ENCODE measurements at places on chromosomes 2 and 18.

GRCh38 chr2:37711831-37712230 is 40.4 kb upstream of the CDC42EP3 start:
- DNase-seq: peak; percentile 78

- DNase-seq: no peak
Measured at GRCh38 chr2:236940497-236940896, 145.2 kb upstream of the COPS8 start.

GRCh38 chr18:43501099-43501498 is 223.8 kb upstream of the SYT4 start:
- no peak for DNase-seq

GRCh38 chr18:34514238-34514637 is 195.9 kb upstream of the DTNA start:
- DNase-seq: no peak

DNA sequence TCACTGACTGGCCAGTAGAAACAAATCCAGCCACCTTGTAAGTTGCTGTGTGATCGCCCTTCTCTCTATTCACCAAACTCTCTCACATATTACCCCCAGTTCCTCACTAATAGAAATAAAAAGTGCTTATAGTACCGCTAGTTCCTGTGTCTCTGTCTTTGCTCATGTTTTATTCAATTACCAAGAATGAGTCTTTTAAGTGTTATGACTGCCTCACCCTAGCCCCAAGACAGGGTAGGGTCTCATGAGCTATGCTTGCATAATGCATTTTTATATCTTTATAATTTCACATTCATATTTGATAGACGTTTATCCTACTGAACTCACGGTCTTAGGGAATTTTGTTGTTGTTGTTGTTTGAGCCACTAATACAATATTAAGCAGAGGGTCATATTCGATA is 109.6 kb upstream of the DOK6 start:
- DNase-seq: no peak

DNA sequence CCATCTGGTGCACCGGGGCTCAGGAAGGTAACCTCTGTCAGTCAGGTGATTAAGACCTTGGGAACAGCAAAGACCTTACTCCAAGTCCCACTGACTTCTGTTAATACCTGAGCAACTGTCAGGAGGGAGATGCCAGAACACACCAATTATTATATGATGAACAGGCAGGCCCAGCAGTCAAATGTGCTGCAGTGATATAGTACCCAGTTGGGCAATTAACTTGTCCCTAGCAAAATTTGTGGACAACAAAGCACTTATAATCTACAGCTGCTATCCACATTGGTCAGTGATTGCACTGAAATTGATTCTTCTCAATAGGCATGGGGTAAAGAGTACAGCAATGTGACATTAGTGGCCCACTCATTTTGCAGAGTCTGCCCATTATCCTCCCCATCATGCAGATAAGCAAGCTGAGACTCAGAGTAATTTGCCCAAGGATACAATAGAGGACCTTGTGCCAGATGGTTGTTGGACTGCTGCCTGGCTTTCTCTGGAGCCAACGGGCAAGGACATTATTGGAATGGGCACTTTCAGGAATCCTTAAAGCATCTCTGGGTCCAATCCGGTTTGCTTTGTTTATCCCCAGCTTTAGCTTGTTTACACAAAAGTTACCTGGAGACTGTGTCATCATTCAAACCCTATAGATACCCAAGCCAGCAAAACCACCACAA is 147.6 kb downstream of the CCBE1 start:
- no peak for DNase-seq

DNA sequence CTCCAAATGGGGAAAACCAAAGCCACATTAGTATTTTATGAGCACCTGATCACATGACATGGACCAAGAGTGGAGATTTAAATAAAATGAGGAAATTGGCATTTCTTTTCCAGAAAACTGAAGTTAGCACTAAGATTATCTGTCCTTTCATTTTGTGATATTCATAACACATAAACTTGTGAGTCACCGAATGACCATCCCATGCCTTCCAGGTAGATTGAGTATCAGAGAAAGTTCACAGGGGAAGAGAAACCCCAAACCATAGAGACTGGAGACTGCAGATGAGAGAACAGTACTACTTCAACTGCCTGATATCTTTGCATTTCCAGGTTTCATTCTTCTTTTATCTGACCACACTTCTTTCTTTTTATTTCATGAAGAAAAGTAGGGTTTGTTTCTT is 176.3 kb upstream of the LRP1B start:
- DNase-seq: no peak

GRCh38 chr2:85156619-85157018 is 23.4 kb downstream of the TCF7L1 start:
- DNase-seq: no peak

GRCh38 chr2:200054681-200055468 is 99.5 kb downstream of the MAIP1 start:
- no peak for DNase-seq

- no peak for DNase-seq
Measured at GRCh38 chr2:205932861-205933260, 153.1 kb downstream of the INO80D start.

DNA sequence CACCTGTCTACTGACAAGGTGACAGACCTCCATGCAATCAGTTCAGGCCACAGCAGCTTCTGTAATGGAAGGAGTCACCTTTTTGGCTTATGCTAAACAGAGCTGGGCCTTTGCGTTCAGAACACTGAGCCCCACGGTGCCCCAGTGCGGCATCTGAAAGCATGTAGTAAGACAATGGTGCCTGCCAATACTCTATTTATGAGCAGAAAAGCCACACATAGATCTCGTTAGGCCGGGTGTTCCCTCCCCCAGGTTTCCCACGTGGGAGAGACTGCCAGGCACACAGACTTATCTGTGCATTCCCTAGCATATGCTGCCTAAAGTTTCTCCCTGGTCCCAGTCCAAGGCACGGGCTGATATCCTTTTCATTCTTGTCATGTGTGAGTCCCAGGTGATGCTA is 150.9 kb downstream of the ACTR3 start:
- no peak for DNase-seq

- DNase-seq: peak; percentile 29
Measured at GRCh38 chr2:98012561-98012991, 16.8 kb upstream of the TMEM131 start.

DNA sequence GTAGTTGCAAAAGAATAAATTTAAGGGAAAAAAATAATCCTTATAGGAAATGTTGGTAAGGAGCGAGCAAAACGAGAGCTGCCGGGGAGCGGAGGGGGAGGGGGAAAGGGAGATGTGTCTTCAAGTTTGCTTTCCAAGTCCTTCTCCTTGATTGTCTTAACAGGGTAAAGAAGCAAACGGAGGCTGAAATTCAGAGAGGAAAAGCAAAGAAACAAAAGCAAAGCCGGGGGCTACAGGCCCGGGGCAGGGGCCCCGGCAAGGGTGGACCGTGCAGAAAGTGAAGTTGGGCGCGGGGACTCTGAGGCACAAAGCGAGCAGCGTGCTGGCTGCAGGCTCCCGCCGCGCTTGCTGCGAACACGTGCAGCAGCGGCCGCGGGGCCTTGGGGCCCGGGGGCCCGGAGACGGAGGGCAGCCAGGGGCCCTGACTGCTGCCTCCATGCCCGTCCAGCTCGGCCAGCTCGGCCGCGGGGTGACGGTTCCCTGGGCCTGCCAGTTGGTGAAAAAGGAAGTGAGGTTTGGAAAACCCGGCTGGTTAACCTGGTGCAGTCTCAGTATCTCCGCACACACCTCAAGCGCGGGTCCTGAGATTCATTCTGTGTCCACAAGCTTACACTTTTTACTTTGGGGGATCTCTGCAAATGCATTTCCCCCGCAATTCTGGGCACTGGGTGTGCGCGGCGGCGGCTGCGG is 4.1 kb downstream of the BCL11A start:
- DNase-seq: no peak

DNA sequence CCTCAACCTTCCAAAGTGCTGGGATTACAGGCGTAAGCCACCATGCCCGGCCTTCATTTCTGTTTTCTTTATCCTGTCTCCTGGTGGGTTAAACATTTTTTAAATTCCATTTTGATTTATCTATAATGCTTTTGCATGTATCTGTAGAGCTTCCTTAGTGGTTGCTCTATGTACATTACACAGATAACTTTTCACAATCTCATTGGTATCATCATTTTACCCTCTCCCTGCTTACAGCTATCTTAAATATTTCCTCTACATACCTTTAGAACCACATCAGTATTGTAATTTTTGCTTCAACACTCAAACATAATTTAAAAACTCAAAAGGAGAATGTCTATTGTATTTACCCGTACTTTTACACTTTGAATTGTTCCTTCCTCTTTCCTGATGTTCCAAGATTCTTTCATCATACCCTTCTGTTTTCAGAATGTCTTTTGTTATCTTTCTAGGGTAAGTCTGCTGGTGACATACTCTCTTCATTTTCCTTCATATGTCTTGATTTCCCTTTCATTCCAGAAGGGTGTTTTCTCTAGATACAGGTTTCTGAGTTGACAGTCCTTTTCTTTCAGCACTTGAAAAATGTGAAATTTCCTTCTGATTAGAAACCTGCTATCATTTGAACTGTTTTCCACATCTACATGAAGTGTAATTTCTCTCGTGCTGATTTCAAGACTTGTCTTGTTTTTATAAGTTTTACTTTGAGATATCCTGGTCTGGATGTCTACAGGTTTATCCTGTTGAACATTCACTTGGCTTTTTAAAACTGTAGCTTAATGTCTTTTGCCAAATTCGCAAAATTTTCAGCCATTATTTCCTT is 21.9 kb downstream of the PPP3R1 start:
- DNase-seq: peak; percentile 85

DNA sequence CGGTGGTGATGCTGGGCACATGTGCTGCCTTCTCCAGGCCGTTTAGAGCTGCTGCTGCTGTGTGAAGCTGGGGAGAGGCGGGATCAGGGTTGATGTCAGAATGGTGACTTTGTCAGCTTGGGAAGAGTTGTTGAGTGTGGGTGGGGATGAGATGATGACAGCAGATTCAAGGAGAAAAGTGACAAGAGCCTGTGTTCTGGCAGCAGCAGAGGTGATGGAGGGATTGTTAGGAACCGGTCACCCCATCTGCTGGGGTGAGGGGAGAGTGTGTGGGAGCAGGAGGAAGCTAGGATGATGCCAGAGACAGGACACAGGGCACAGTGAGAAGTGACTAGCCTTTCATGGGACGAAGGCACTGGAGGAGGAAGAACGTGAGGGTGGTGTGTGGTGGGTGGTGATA is 345.5 kb downstream of the RNF144A start:
- DNase-seq: no peak

DNA sequence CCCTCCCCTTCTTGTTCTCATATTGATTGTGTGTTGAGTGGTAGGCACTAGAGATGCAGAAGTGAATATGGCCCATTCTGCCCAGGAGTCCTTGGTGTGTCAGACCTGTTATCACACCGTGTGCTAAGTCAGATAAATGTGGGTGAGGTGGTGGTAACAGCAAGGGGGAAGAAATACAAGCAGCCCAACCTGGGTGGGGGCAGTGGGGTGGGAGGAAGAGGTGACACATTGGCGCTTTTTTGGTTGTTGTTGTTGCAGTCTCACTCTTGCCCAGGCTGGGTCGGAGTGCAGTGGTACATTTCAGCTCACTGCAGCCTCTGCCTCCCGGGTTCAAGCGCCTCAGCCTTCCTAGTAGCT is 12.8 kb downstream of the B3GNT2 start:
- no peak for DNase-seq

GRCh38 chr2:13638181-13638580 is 921.4 kb downstream of the TRIB2 start:
- DNase-seq: no peak

GRCh38 chr2:191358325-191359025 is 113.3 kb downstream of the MYO1B start:
- no peak for DNase-seq

DNA sequence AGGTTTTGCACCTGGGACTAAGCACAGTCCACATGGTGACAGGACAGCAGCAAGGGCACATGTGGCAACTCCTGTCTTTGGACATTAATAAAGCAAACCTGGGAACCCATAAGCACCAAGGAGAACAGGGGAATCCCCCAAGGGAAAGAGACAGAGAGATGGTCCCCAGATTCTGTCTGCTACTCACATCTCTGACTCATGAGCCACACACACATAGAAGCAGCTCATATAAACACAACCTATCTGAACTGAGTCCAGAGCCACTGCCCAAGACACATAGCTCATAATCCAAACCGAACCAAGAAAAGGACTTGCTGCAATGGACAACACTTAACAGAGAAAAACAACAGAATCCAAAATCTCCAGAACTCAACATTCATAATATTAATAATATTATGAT is 82.5 kb downstream of the OSBPL1A start:
- DNase-seq: peak; percentile 13

DNA sequence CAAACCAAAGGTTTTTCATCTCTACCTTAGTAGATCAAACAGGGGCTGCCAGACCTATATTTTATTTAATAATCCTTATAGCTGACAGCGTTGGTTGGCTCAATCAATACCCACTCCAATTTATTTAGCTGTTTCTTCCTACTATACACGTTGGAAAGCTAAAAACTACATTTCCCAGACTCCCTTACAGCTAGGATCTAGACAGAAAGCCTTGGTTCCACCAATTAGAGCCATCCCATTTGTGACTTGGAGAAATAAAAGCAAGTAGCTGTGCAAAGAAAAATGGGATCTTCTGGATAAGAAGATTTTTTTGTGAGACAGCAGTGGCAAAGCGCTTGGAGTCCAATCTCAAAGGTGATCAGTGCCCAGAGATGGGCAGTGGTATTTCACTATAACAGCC is 331.3 kb upstream of the MEIS1 start:
- DNase-seq: no peak

DNA sequence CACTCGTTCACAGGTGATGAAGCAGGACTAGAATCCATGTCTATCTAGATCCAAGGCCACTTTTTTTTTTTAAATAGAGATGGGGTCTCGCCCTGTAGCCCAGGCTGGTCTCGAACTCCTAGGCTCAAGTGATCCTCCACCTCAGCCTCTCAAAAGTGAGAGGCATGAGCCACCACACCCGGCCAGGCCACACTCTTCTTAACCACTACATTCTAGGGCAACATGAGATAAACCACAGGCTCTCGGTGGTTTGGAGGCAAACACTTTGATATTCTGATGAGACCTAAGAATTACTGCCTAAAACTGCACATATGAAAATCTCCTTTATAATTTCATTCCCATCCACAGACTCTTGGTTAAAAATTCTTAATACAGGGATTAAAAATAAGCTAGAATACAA is 51.8 kb downstream of the USP34 start:
- peak; percentile 53 for DNase-seq

- DNase-seq: no peak
Measured at GRCh38 chr2:159572459-159572858, 43.9 kb downstream of the BAZ2B start.

DNA sequence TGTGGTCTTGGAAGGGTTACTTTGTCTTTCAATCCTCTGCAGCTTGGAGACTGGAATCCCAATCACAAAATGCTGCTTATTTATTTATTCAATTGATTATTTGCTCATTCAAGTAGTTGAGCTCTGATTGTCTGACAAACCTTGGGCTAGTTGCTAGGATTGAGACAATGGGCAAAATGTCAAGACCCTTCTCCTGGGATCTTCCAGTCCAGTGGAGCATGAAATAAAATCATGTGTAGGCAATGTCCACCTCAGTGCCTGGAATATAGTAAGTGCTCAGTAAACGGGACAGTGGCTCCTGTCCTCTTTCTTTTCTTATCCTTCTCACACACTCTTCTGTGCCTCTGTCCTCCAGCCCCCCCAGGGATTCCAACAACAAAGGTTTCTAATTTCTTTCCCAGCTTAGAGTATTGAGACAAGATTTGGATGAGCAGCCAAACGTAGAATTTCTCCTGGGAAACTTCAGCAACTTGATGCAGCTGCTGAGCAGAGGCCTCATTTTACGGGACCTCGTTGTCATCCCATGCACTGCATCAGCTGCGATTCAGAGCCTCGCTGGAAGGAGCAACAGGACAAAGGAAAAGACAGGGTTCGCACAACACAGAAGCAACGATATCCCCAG is 545.0 kb downstream of the SOX11 start:
- DNase-seq: no peak
